ENCODE measurements at places on chromosomes 4 and X. TPM values are rescaled to one million over a fixed set of nuclear protein-coding genes. Genes with fewer than 3 reads are reported as not detected.

DNA sequence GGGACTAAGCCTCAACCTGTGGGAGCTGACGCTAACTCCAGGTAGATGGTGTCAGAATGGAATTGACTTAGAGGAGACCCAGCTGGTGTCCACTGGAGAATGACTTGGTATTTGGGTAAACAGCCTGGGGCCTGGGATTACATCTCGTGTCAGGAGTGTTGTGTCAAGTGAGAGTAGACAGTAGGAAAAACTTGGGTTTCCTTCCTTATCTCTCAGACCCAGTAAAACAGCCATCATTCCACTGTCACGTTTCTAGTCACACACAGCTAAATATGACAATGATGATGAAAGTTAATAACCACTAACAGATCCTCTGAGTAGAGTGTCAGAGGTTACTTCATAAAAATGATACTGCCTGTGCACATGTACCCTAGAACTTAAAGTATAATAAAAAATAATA lies 13.8 kb downstream of the ZNF674 start:
- DNase-seq, result no peak

GRCh38 chr4:137739391-137739790 lies 207.1 kb upstream of the PCDH18 start:
- no peak for DNase-seq

Gene HTN3
- not detected for total RNA-seq

GRCh38 chr4:81621490-81621889 lies 149.8 kb upstream of the RASGEF1B start:
- no peak for DNase-seq

DNA sequence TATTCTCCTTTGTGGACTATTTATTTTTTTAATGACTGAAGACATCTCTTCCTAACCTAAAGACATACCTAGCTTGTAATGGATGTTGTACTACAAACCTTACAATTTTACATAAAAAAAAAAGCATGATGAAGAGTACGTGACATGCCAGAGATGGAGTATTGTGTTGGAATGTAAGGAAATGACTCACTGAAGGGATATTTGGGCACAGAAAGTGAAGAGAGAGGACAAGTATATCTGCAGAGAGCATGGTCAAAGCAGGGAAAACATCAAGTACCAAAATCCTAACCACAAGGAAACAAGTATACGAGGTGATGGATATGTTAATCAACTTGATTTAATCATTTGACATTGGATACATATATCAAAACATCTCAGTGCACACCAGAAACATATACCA lies 1051.4 kb upstream of the PRKX start:
- no peak for DNase-seq

DNA sequence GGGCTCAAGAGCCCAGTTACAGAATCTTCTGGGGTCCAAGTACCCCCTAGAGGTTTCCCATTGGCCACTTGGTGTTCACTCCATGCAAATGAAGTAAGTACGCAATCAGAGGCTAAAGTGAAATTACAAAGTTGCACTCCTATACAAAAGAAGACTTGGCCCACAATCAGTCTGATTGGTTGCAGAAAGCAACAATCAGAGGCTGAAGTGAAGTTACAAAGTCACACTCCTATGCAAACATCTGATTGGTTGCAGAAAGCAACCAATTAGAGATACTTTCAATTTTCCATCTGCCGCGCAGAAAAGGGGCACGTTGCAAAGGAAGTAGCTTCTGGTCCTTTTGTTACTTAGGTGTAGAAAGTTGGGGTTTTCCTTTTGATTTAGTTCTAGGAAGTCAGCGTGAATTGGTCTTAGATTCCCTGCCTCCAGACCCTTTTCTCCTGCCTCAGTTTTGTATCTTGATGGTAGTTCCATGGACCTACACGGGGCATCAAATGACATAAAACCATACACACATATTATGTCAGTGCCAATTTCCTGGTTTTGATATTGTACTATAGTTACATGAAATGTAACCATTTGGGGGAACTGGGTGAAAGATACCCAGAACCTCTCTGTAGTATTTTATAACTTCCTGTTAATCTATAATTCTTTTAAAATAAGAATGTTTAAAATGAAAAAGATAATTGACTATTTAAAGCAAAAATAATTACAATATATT lies 12.4 kb upstream of the PIN4 start:
- DNase-seq, result peak; percentile 47

Gene GPR50
- total RNA-seq, result not detected

Gene SMIM10L2A
- not detected for total RNA-seq

GRCh38 chr4:109011241-109012026 lies 248.6 kb upstream of the ETNPPL start:
- DNase-seq, result no peak

Gene RBM47
- total RNA-seq, result 182 TPM

- no peak for DNase-seq
Measured at GRCh38 chrX:118569676-118570075, 74.1 kb downstream of the DOCK11 start.

DNA sequence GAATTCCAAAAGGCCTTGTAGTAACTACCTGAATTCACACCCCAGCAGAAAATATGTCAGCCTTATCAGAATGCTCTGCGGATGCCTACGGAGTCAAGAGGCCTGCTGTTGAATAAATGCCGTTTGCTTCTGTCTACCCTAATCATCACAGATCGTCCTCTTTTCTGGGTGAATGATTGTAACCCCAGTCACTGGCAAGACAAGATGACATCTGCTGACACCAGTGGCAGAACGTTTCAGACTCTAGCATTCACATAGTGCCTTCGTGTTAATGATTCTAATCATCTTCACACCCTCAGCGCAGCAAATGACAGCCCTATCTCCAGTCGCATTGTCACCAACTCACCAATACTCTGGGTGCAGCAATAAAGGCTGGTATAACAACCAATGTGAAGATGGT lies 89.1 kb upstream of the MAP3K15 start:
- DNase-seq, result no peak

DNA sequence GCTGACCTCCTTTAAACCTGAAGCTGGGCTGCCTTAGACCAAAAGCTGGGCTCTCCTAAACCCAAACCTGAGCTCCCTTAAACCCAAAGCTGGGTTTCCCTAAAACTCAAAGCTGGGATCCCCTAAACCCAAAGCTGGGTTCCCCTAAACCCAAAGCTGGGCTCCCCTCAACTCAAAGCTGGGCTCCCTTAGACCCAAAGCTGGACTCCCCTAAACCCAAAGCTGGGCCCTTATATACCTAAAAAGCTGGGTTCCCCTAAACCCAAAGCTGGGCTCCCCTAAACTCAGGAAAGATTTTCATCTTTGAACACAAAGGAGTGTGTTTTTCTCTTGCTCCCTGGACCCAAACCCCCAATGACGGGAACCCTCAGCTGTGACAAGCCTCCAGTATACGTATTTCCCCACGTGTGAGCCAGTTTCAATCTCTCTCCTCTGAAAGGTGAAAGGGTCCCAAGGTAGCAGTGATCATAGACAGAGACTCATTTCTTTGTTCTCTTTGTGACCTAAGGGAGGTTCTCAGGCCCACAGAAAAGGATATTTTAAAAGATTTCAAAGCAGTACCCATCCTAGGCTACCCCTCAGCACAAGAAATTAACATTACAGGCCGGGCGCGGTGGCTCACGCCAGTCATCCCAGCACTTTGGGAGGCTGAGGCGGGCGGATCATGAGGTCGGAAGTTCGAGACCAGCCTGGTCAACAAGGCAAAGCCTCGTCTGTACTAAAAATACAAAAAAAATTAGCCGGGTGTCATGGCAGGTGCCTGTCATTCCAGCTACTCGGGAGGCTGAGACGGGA lies 31.3 kb upstream of the ASMTL start:
- peak; percentile 16 for DNase-seq

DNA sequence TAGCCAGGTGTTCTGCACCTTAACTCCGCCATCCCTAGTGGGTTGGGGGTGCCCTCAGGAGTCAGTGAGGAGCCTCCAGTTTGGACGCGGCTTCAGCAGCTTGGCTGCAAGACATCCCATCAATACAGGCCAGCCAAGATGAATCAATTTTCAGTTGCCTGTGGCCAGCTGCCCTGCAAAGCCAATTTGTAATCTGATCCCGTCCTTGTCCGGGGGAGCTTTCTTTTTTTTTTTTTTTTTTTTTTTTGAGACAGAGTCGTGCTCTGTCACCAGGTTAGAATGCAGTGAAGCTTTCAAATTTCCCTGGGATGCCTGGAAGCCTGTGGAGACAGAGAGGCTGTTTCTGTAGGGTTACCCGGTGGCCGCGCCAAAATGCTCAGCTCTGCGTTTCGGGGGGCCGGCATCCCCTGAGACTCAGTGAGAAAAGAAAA lies 192.5 kb downstream of the ASMT start:
- DNase-seq, result no peak

- no peak for DNase-seq
Measured at GRCh38 chr4:172938072-172938829, 230.4 kb upstream of the GALNT7 start.

- no peak for DNase-seq
Measured at GRCh38 chr4:181970366-181970765, 272.8 kb upstream of the TENM3 start.

GRCh38 chr4:122044501-122044900 lies 92.6 kb upstream of the TRPC3 start:
- DNase-seq, result no peak
